Iris pigment epithelial cell (primary cell): ENCODE measurements at places on chromosomes 7 and 10.

GRCh38 chr10:6416892-6417512, 163.1 kb downstream of the PRKCQ start:
- peak; percentile 62 for DNase-seq

- DNase-seq = no peak
Measured at GRCh38 chr7:44307905-44308595, 17.3 kb downstream of the CAMK2B start.

DNA sequence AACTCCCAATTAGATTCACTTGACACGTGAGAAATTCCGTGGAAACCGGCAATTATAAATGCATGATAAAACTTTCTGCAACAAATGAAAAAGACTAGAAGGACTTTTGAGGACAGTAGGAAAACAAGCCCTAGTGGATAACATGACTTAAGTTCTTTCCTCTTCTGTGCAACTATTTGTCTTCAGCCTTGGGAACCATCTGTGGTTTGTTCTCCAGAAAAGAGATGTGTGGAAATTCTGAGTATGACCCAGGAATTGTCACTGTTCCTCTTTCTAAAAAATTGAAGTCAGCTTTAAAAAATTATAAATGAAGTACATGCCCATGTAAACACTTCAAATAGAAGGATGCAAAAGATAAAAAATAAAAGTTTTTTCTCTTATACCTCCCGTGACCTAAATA, 128.6 kb upstream of the SVIL start:
- DNase-seq = no peak

DNA sequence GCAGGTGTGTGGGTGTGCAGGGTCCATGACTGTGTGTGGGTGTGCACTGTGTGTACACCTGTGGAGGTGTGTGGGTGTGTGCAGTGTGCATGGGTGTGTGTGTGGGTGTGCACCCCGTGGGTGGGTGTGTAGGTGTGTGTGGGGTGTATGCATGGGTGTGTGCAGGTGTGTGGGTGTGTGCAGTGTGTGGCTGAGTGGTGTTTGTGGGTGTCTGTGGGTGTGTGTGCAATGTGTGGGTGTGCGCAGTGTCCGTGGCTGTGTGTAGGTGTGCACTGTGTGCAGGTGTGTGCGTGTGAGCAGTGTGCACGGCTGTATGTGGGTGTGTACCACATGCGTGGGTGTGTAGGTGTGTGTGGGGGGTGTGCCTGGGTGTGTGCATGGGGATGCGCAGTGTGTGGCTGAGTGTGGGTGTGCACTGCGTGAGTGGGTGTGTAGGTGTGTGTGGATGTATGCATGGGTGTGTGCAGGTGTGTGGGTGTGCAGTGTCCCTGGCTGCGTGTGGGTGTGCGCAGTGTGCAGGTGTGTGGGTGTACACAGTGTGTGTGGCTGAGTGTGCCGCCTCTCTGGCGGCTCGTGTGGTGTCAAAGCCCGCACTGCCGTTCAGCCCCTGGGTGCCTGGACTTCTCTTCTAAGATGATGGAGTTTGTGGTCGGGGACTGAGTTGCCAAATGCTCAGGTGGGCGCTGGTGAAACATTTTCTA, 208.3 kb downstream of the DNAJB6 start:
- DNase-seq = no peak

DNA sequence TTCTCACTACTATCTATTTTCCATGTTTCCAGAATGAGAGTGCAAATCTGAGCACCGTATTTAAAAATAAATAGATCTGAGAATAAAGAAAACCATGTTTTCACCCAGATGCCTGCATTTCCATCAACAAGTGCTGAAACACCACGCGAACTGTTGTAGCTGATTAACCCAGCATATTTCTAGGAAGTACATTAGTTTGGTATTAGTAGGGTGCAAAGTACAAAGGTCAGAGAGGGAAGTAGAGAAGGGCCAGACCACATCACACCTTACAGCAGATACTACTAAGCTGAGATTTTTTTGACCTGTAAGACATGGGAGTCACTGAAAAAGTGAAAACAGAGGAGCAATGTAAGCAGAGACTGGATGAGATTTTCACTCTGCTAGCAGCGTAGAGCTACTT, 181.3 kb downstream of the IMMP2L start:
- DNase-seq = no peak

DNA sequence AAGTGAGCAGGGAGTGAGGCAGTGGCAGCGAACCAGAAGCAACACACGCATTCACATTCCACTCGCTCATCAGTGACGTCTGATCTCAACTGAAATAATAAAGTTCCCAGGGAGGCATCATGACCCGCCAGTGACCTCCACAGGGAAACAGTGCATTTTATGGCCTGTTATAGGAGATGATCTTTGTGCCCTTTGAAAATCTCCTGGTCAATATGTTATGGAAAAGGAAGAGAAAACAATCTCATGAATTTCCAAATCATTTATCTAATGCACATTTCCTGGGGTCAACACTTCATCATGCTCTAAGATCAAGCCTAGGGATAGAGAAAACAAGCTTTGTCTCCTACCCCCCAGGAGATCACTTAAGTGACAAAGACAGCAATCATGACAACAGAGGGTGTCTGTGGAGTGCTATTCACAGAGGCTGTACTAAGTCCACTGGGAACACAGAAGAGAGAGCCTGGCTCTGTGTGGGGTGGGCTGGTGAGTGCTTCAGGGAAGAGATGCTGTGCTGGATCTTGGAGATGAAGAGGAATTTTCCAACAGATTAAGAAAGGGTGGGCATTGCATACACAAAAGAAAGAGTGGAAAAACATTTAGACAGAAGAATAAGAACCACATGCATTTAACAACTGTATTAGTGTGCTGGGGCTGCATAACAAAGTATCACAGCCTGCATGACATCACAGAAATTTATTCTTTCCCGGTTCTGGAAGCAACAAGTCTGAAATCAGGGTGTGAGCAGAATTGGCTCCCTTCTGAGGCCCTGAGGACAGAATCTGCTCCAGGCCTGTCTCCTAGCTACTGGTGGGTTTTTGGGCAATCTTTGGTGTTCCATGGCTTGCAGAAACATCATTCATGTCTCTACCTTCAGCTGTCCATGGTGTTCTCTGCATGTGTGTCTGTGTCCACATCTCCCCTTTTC, 613.9 kb upstream of the IGFBP3 start:
- peak; percentile 96 for DNase-seq

DNA sequence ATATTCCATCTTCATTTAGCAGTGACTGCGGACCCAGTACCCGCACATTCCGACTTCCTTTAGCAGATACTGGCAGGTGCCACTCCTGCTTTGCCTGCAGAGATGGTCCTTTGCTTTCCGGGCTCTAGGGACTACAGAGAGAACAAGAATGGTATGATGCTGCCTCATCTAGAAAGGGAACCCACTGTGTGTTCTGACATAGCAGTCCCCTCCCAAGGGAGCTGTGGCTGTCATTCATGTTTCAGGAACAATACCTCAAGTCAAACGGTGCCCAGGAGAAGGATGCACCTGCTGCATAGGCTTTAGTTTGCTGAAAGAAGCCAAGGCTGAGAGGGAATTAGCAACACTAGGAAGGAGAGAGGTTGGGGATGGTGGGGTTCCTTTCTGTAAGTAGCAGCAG, 15.9 kb upstream of the TMEM72 start:
- DNase-seq = no peak

GRCh38 chr7:68291710-68292109, 1295.1 kb downstream of the TYW1 start:
- no peak for DNase-seq

DNA sequence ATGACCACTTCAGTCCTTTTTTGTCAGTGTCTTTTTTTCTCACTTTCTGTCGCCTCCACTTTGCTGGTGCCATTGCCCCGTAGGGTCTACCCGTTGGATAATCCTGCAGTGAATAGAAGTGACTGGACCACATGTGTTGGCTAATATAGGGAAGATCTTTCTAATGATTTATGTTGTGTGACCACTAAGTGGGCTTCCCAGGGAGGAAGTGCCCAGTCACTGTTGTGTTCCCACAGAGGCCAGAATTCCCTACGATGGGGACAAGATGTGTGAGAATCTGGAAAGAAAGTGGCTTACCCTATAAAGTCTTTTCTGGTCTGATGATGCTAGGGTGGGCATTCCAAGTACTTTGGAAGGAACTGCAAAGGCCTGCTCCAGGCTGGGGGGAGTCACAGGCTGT, 28.4 kb upstream of the SMC3 start:
- no peak for DNase-seq

DNA sequence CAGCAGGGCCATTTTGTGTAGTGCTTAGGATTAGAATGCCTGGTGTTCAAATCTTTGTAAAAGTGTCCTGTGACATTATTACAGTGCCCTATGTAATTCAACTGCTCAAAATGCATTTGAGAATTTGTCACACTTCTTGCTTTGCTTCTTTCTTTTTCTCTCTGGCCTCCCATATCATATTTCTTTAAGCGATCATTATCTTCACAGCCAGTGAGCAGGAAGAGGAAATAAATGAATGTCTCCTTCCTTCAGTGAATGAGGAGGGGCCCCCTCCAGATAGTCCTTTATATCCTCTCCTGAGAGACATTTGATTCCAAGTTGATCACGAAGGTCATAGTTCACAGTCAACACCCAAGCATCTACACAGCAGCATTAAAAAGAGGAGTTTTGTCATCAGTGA, 425.1 kb upstream of the NPVF start:
- no peak for DNase-seq

GRCh38 chr10:82251222-82251906, 376.4 kb downstream of the NRG3 start:
- no peak for DNase-seq

DNA sequence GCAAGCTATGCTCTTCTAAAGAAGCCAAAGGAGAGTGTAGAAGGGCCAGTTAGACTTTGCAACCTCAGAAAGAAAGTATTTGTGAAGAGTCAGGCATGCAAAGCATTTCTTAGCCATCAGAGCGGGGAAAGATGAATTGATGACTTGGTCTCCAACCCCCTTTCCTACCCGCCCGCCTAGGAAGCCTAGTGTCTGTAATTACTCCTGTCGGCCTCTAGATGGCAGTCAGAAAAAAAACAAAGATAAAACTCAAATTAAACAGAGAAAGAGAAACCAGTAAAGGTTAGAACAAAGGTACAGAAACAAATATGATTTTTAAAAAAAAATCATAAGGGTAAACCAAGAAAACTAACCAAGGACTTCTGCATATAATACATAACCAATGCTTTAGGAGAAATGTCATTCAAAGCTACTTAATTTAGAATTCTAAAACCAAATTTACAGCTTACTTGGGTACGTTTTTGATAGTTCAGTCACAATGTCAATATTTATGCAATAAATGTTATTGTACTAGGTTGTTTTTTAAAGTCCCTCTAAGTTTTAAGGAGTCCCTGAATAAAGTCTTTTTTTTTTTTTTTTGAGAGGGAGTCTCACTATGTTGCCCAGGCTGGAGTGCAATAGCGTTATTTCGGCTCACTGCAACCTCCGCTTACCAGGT, 97.6 kb downstream of the LYZL1 start:
- DNase-seq = peak; percentile 31

DNA sequence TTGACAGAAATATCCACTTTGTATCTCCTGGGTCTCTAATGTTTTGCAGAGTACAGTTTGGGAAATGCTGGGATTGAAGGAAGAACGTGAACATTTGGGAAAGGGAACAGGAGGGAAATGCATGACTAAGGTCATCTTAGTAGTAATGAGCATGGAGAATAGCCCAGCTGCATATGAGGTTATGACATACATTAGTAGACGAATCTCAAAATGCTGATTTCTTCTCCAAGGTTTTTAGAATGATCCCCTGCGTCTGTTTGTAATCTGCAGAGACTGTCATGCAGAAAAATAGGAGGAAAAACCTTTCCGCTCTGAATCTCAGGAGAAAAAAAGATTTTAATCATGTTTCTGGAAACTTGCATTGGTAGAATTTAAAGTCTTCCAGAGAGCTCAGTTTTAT, 133.6 kb downstream of the PPP1R9A start:
- no peak for DNase-seq
